Muscle of back (tissue), 13 donors: ENCODE measurements at places on chromosomes 2 and 18. TPM values are rescaled to one million over a fixed set of nuclear protein-coding genes. Genes with fewer than 3 reads are reported as not detected.

The PHOSPHO2 gene
- 5.5 TPM for polyA plus RNA-seq

DNA sequence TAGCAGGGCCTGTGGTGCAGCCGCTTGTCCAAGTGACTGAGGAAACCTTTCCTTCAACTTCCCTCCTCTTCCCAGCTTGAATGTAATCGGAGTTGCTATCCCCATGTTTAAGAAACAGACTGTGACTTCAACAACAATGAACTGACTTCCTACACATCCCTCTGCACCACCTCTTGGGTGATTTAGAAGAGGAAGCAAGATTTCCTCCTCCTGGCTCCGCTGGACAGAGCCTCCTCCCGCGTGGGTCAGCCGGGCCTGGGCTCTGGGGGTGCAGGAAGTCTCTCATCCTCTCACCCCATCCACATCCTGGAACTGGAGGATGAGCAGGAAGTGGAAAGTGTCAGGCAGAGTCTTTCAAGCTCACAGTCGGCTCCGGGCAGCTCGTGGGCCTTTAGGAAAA is 84.3 kb downstream of the GATA6 start:
- DNase-seq: no peak

DNA sequence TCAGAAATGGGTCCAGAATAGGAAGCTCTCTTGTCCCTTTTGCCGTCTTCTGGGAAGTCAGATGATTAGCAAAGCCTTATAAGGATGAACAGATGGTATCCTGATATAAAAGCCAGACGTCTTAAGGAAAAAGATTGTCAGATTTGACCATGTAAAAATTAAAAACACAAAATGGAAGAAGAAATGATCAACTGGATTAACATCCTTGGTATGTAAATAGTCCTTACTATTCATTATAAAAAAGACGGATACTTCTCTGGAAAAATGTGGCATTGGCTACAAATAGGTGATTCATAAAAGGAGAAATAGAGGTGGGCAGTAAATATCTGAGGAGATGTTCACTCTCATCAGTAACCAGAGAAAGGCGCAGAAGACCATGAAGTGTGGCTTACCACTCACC is 33.7 kb upstream of the SCLY start:
- no peak for DNase-seq

The DNAJC5G gene
- polyA plus RNA-seq: 0.12 TPM

- no peak for DNase-seq
These were observed 56.9 kb downstream of the RDH14 start for GRCh38 chr2:18503376-18504228.
